ENCODE measurements at places on chromosomes 2 and 18.

DNA sequence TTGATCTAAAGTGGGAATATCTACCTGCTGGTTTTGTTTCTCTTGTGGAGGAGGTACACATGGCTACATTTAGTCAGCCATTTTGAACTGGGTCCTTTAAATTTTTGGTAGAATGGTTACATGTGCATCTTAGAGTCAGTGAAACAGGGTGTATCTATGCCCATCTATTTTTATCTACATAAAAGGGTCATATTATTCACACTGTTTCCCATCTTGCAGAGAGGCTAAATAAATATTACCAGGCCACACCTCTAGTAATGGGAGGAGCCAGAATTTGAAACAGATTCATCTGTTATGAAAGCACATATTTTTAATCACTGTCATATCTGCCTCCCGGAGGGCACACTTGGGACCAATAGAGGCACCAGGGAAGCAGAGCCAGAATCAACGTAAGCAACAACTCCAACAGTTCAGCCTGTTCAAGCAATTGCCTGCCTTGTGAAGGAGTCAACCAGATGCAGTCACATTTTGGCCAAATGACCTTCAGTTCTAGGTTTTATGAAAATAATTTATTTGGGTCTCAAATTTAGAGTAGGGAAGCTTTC, 376.8 kb downstream of the TSN start:
- DNase-seq, result no peak

- no peak for DNase-seq
Observed at GRCh38 chr2:230748087-230748486, 35.4 kb downstream of the CAB39 start.

- DNase-seq, result no peak
Observed at GRCh38 chr2:239820836-239821693, 204.1 kb downstream of the NDUFA10 start.

GRCh38 chr2:23211987-23212583, 172.9 kb upstream of the KLHL29 start:
- no peak for DNase-seq

- DNase-seq, result no peak
Observed at GRCh38 chr18:3693410-3693809, 243.4 kb downstream of the TGIF1 start.

- no peak for DNase-seq
Observed at GRCh38 chr2:237651761-237652160, 24.4 kb downstream of the LRRFIP1 start.

- no peak for DNase-seq
Observed at GRCh38 chr2:108383146-108383830, 5.5 kb downstream of the SULT1C4 start.

DNA sequence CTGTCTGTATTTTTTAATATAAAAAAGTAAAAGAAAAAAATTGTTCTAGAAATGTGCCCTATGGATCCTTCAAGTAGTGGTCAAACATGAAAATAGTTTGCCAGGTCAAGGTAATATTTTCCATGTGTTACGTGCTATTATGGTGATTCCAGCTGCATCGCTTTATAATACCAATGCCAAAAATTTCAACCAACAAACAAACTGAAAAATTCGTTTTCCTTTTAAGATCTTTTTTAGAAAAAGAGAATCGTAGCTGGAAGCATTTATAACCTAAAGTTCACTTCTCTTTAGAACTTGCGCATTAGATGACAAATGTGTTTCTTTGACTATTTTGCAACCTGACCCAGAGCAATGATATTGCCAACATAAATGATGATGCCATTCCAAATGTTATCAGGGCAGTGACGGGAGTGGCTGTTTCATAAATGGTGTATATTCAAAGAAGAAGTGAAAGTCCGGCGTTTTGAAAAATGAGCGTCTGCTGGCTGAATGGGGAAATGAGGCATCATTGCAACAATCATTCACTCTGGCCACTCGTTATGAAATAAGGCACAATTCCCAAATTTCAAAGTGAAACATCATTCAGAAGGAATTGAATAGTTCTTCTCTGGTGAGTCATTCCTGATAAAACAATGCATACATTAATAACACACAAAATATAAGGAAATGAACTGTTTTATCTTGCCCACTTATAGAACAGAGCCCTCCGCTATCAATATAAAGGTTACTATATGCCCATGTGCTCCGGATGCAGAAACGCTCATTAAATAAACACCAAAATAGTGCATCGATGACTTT, 297.4 kb downstream of the TGIF1 start:
- no peak for DNase-seq

DNA sequence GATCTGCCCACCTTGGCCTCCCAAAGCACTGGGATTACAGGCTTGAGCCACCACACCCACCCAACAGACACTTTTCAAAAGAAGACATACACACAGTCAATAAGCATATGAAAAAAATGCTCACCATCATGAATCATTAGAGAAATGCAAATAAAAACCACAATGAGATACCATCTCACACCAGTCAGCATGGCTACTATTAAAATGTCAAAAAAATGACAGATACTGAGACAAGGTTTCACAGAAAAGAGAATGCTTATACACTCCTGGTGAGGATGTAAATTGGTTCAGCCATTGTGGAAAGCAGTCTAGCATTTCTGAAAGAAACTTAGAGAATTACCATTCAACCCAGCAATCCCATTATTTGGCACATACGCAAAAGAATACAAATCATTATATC, 1947.2 kb downstream of the SUCLG1 start:
- no peak for DNase-seq

DNA sequence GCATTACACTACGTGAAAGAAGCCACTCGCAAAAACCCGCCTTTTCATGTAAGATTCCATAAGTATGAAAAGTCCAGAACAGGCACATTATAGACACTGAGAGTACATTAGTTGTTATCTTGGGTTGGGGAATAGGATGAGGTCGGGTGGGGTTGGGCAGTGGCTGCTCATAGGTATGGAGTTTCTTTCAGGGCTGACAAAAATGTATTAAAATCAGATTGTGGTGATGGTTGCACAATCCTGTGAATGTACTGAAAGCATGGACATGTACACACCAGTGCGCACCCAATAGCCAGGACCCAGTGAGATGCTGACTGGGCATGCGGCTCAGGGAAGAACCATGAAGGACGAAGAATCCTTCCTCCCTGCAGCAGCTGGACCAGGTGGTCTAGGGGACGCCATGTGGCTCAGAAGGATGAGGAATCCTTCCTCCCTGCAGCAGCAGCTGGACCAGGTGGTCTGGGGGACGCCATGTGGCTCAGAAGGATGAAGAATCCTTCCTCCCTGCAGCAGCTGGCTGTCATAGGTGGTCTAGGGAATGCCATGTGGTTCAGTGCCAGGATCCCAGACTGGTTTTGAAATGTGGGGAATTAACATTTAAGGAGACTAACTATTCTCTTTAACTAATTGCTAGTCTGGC, 50.1 kb downstream of the MBP start:
- DNase-seq, result no peak

DNA sequence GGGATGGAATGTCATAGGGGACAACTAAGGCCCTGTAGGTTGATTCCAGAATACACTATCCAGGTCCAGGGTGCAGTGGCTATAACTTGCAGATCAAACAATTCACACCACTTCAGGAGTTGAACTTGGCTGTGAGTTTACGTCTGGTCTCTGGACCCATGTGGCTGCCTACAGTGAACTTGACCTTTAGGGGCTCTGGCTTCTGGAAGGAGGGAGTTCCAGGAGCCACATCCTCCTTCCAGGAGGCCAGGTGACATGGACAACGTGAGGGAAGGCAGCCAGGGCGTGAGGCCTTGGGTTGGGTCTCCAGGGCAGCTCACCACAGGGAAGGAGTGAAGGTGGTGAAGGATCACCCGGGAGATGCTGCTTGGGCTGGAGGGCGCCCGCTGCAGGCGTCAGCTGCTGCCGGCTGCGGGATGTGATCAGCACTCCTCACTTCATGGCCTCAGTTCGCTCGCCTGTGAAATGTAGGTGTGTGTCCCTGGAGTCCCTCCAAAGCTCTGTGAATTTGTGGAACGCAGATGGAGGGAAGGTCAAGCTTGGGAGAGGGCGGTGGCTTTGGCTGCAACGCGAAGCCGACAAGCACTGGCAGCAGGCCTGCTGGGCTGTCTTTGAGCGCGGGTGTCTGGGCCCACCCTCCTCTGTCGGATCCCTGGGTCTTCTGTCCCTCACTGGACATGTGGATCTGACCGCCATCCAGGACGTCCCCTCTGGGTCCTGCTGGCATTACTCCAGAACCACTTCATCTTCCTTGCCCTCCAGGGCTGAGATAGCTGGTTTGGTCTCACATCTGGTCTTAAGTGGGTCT, 146.5 kb downstream of the GLI2 start:
- peak; percentile 51 for DNase-seq

All from retina (tissue), 1 donor.